ENCODE measurements at places on chromosomes 4 and X. TPM values are rescaled to one million over a fixed set of nuclear protein-coding genes. Genes with fewer than 3 reads are reported as not detected.

AGTR2 gene
- total RNA-seq: not detected

TAF7L gene
- total RNA-seq: not detected

DUSP9 gene
- total RNA-seq: 1.2 TPM

ESX1 gene
- total RNA-seq: not detected

XK gene
- total RNA-seq: 0.39 TPM

HPSE gene
- total RNA-seq: 1.6 TPM

TLR7 gene
- total RNA-seq: not detected

PRDM5 gene
- 3.3 TPM for total RNA-seq

IL13RA2 gene
- total RNA-seq: not detected

TRPC5OS gene
- not detected for total RNA-seq

Measured in A549 treated with CpdA at 1 μM for 4 hours (cell line).